ENCODE measurements at places on chromosomes 2 and 18.

DNA sequence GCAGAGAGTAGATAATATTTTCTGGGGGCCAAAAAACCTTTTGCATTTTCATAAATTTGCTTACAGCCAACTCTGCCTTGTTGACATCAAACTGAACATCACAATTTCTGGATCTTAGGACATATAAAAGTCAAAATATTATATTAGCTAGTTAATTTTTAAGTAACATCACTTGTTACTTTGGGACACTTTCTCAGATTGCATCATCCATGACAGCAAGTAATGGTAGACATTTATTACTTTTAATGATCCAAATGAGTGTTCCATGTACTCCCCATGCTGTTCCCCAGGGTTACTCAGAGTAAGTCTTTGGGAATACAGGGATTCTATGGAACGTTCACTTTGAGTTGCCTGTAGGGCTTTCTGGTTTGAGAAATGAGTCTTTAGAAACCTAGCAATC, 39.1 kb upstream of the CWC22 start:
- no peak for DNase-seq

DNA sequence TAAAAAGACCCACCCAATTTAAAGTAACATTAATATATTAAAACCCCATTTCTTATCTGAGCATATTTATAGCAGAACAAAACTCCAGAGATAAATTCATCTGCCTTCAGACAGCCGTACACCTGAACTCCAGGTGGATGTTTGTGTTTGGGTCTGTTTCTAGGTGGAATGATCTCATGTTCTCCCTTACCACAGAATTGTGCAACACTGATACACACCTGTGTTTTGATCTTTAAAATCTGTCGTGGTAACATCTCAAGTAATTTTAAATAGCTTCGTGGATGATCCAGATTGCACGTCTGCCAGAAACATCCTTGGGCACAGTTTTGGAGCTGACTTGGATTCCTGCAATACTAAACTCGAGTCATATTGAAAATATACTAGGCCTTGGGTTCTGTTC, 207.5 kb upstream of the FOSL2 start:
- DNase-seq: no peak

DNA sequence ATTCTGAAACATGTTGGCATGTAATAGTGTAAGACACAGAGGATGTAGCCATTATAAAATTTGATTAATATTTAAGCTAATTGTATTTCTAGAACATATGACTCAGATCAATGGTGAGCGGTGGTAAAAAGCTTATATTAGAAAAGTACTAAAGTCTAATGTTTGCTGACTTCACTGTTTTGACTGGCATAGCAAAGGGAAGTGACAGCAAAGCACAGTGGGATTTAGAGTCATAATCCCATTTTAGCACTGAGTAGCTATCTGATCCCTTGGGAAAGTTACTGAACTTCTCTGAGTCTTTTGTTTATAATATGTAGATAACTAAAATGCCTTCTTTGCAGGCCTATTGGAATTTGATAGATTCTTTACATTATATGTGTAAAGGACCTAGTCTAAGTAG, 60.4 kb downstream of the KIAA1328 start:
- no peak for DNase-seq

GRCh38 chr2:54191361-54192135, 64.5 kb downstream of the TSPYL6 start:
- no peak for DNase-seq

GRCh38 chr2:36438449-36438977, 82.9 kb downstream of the CRIM1 start:
- DNase-seq: no peak

DNA sequence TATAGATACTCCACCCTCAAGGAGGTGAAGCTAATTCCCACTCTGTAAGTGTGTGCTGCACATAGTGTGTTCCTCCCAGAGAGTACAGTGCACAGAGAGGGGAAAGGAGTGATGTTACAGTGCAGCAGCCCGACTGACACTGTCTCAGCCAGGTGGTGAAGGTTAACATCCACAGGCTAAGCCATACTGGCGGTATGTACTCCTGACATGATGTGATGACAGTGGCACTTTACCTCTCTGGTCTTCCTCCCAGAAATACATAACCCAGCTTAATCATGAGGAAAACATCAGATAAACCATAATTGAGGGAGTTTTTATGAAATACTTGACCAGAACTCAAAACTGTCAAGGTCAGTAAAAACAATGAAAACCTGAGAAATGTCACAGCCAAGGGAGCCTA, 107.1 kb downstream of the RAB3GAP1 start:
- DNase-seq: no peak

GRCh38 chr2:48961009-48961408, 193.3 kb downstream of the FSHR start:
- no peak for DNase-seq

DNA sequence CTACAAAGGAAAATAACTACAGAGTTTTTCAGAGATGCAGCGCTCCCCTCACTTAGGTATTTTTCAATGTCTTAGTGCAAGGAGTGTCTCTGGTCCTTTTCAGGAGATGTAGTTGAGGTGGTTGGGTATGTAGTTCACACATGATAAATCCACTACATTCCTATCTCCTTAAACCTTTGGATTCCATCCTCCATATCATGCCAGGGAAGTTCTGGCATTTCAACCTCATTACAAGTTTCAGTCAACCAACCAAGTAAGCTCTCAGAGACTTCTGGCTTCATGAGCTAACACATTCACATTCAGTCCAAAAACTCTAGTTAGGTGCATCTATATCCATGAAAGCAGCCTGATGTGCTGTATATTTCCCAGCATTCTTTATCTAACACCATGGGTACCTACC, 47.3 kb downstream of the MAP3K20 start:
- no peak for DNase-seq

DNA sequence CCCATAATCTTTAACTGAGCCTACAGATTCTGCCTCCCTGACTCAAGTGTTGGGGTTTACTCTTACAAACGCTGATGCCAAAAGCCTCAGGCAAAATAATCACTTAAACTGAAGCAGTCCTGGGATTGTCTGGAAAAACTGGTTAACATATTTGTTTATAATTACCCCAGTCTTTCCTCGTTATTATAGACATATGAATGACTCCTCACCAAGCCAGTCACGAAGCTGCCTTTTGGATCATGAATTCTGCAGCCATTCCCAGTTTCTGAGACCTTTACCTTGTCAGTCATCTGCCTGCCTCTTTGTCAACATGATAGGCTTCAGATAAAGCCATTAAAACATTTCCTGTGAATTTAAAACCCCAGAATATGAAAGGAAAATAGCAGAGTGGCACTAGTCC, 46.4 kb downstream of the MREG start:
- no peak for DNase-seq

All from hematopoietic multipotent progenitor cell treated with erythropoietin and hydrocortisone succinate and interleukin-3 and kit ligand, for 8 days (in vitro differentiated cells).